Karpas-422 (cell line): ENCODE measurements at places on chromosomes 1 and 21.

- no peak for DNase-seq
These were observed 233.7 kb downstream of the PAPPA2 start for GRCh38 chr1:176696689-176697088.

GRCh38 chr1:145994391-145995120, 1.8 kb downstream of the TXNIP start:
- peak; percentile 65 for DNase-seq

- DNase-seq: no peak
These were observed 21.0 kb upstream of the TMEM39B start for GRCh38 chr1:32051706-32052105.

- DNase-seq: peak; percentile 56
These were observed 862 bp upstream of the DIPK1A start for GRCh38 chr1:92961896-92962752.

- no peak for DNase-seq
These were observed 106.6 kb upstream of the ZBTB40 start for GRCh38 chr1:22344851-22345560.
